ENCODE measurements at places on chromosomes 6 and 20.

DNA sequence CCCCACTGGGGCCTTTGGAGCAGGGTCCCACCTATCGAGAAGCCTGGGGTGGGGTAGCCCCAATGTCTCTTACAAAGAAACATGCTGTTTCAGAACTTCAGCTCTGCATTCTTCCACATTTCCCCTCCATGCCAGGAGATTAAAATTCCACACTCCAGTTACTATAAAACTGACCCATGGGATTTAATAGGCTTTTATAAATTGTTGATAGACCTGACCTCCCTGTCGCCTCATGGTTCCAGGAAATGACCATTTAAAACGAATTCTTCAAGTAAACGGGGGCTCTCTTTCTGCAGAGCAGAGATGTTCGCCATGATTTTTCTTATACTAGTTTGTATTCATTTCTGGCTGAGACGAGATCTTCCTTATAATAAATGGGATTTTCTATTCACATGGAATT, 19.3 kb downstream of the RIN2 start:
- DNase-seq: no peak

- no peak for DNase-seq
Observed at GRCh38 chr6:150676344-150676743, 76.7 kb downstream of the PLEKHG1 start.

DNA sequence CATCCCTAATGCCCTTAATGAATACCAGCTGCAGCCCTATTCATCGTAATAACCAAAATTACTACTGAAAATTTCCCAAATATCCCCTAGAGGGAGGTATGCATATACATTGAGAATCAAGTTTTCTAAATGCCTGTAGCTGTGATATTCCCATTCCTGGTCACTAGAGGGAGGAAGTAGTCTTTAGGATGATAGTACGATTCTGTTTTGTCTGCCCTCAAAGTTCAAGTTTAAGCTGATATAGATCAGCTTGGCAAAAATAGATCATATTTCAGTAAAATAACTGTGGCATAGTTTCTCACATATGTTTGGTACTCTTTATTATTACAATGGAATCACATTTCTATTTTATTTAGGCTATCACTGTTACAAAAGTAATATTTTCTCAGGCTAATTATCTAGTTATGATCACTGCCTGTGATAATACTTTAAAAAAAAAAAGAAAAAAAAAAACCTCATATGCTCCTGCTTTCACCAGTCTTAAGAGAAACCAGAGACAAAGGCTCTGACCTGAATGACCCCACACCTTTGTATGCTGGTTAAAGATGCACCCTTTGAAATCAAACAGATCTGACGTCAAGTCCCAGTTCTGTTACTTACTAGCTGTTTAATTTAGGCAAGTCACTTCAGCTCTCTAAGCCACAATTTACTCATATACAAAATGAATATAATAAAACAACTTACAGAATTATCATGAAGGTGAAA, 11.0 kb downstream of the TSPYL1 start:
- peak; percentile 49 for DNase-seq

GRCh38 chr6:38476888-38477287, 162.8 kb downstream of the BTBD9 start:
- no peak for DNase-seq

DNA sequence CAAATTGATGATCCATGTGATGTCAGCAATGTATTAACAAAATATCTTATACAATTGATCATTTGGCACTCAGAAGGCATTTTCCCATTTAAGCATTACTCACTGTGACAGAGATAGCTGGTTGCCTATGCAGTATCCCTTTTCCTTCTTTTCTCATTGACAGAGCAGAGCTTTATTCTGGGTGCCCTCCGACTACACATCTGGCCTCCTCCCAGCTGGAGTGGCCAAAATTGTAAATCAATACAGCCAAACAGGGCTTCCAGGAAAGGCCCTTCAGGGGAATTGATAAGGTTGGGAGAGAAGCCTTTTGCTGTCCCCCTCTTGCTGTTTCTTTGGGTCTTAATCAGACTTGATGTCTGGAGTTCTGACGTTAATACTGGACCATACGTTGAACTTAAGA, 9.6 kb upstream of the BLOC1S5 start:
- no peak for DNase-seq

DNA sequence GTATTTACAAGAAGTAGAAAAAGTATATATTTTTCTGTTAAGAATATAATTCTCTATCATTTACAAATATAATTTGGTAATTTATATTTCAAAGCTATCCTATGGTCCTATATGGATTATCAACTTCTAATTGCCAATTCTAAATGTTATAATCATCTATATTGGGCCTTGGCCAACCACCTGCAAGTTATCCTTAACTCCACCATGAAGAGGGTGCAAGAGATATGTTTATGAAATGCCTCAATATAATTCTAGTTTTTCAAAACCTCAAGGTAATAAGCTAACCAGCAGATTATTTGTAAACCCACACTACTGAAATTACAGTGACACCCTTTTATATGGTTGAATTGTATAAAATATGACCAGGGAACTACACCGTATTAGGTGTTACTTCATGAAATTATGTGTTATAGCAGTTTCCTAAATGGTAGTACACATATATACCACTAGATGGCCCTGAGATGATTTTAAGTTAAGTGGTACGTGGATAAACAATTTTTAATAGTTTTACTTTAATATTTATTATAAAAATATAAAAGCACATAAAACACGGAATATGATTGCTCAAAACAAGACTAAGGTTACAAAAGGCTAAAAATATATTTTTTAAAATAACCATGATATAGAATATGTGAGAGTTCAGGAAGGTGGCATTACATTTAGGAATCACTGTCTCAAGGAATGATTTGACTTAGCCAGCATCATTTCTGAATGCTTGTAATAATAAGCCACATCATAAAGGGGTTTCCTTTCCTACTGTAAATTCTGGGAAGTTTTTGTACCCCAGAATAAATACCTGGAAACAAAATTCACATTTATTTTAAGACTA, 9.8 kb upstream of the PNISR start:
- peak; percentile 13 for DNase-seq

DNA sequence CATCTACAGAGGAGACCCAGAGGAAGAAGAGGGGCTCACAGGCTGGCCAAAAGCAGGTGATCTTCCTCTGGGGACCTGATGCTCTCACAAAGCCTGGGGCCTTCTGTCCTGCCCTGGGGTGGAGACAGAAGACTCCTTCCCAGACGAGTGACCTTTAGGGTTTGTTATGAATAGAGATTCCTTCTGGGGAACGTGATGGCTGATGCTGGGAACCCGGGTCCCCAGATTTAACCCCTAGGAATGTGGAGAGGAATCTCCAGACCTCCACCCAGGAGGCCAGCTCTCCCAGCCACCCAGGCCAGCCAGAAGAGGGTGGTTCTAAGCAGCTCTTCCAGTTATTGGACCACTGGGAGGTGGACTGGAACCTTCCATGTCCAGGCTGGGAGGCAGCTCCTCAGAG, 16.8 kb upstream of the CCN5 start:
- no peak for DNase-seq

DNA sequence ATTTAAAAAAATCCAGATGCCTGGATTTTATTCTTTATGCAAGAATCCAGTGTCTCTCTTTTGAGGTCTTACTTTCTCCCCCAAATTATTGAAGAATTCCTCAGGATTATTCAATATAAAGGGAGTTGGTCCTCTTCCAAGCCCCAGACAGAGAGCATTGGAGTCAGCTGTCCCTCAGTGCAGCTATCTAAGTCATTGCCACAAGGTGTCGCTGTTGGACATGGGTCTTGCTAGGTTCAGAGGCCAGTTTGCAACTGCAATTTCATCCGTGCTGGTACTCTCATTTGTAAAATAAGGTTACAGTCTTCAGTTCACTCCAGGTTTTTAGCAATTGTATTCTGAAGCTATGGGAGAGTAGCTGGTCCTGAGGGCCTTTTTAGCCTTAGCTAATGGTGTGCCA, 27.8 kb downstream of the CCN2 start:
- DNase-seq: no peak

DNA sequence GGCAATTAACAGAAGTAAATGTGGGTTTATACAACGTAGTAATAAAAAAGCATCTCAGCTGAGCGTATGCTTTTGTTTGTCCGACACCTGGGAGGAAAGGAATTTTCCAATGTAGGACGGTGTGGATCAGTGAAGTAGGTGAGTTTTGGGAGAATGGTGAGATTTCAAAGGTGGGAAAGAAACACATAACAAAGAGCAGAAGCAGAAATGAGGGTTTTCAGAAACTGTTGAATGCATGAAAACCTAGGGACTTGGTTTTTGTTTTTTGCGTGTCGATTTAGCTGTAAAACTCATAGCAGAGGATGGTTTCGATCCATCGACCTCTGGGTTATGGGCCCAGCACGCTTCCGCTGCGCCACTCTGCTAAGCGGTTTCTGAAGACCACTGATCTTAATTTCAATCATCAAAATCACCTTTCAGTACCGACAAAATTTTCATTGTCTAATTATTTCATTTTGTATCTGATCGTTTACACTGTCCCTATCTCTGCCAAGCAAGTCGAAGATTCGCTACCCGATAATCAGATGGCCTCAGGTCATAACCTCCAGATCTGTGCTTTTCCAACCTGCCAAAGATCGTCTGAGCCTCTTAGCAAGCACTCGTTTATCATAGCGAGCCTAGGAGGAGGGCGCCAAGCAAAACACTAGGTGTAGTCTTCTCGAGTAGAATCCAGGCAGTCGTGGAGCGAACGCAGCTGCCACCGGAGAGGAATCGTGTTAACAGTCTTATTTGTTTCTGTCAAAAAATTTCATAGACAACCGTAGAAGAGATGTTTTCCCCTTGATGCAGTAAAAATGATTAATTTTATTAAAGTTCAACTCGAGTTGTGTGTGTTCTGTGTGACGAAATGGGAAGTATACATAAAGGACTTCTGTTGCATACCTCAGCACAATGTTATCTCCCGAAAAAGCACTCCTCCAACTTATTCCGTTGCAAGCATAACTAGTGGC, 20.9 kb upstream of the POM121L2 start:
- DNase-seq: no peak

- DNase-seq: no peak
Observed at GRCh38 chr6:158643836-158644230, 710 bp downstream of the DYNLT1 start.

GRCh38 chr6:69116658-69117057, 481.6 kb downstream of the ADGRB3 start:
- DNase-seq: no peak

DNA sequence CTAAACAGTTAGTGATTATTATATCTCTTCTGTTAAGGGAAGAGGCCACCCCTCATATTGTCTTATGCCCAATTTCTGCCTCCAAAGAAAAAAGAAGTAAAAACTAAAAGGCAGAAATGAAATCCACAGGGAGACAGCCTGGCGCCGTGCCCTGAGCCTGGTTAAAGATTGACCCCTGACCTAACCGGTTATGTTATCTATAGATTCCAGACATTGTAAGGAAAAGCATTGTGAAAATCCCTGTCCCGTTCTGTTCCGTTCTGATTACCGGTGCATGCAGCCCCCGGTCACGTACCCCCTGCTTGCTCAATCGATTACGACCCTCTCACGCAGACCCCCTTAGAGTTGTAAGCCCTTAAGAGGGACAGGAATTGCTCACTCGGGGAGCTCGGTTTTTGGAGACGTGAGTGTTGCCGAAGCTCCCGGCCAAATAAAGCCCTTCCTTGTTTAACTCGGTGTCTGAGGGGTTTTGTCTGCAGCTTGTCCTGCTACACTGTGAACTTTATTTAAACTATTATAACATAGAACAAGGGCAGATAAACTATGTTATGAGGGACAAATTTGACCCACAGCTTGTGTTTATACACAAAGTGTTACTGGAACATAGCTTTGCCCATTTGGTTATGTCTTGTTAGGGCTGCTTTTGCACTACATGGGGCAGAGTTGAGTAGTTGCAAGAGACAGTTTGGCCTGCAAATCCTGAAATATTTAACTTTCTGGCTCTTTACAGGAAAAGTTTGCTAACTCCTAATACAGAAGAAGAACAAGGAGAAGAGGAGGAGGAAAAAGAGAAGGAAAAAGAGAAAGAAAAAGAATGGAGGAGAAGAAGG, 49.6 kb downstream of the CD24 start:
- DNase-seq: no peak

DNA sequence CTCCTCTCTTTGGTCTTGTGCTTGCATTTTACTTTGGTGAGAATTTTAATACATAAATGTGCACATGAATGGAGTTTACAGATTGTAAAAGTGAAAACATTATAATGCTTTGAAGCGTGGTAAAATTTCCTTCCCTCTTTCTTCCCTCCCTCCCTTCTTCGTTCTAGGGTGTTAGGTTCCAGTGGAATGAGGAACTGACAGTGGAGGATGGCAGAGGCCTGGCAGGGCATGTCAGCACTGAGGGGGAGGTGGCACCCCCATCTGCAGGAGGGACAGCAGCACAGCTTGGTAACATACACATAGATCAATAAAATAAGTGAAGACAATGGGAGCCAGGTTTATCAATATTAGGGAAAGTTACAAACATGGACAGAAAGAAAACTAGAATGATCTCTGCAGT, 47.5 kb downstream of the RNASET2 start:
- DNase-seq: no peak

DNA sequence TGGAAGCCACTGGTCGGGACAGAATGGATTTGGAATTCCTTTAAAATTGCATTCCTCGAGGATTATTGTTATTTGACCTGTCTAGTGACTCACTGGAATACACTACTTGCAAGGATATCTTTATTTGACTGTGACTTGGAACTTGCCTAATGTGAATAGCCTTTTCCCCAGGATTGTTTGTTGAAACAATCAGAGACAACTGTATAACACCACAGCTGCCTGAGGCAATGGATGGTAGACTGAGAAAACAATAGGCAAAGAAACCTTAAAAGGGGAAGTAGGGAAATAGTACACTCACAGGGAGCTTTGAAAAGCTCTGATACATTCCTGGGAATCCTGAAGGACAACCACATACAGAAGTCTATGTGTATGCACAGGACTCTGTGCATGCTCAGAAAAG, 465.3 kb downstream of the BMP2 start:
- DNase-seq: no peak

DNA sequence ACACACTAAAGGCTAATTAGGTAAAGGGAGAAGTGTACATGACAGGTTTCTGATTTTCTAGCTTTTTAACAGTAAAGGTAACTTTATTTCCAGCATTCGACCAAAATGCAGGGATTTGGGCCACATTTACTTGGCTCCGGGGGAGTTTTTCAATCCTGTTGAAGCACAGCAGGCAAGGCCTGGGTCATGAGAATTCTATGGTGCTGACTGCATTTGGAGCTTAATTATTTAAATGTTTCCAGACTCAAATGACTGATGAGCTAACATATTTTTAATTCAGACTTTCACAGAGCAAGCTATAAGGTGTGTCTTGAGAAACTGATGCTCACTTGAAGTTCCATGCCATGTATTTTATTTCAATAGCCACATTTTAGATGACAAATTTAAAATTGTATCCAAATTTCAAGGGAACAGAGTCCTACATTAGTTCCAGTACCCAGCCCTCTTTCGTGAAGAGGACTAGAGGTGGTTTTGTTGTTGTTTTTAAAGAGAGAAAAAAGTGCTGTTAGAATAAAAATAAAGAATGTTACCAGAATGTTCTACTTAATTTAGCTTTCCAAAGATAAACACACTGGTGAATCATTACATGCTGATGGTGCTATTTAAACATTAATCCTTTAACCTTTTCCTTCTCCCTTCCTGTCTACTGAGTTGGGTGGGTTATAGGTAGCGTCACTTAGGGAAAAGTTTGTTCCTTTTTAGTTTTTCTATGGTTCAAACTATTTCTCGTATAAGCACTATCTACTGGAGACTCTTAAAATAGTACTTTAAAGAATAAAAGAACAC, 82.3 kb upstream of the PHACTR2 start:
- DNase-seq: no peak

GRCh38 chr20:38649275-38649891, 47.8 kb downstream of the ARHGAP40 start:
- no peak for DNase-seq
